ENCODE measurements at places on chromosomes 5 and 9.
A peak's percentile ranks its signal among the peaks of the same experiment; 100 is the strongest.

GRCh38 chr5:111183064-111183463, 41.1 kb upstream of the CAMK4 start:
- DNase-seq, result no peak

- no peak for DNase-seq
These were observed 86.9 kb upstream of the GDNF start for GRCh38 chr5:37926732-37927131.

GRCh38 chr5:122067390-122067789, 10.7 kb downstream of the LOX start:
- DNase-seq, result no peak

DNA sequence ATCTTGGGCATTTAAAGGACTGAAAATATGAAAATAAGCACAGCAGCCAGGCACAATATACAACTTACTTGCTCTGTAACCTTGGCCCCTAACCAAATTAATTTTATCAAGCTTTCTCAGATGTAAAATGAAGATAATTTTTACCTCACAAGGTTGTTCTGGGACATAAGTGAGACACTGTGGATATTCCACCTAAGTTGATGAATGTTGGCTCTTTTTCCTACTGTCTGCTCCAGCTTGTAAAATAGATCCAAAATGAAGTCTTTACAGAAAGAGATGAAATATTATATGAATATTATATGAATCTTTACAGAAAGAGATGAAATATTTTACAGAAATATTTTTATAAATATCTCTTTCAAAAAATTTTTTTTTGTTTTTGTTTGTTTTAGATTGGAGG, 270.1 kb downstream of the DNAH5 start:
- DNase-seq, result no peak

DNA sequence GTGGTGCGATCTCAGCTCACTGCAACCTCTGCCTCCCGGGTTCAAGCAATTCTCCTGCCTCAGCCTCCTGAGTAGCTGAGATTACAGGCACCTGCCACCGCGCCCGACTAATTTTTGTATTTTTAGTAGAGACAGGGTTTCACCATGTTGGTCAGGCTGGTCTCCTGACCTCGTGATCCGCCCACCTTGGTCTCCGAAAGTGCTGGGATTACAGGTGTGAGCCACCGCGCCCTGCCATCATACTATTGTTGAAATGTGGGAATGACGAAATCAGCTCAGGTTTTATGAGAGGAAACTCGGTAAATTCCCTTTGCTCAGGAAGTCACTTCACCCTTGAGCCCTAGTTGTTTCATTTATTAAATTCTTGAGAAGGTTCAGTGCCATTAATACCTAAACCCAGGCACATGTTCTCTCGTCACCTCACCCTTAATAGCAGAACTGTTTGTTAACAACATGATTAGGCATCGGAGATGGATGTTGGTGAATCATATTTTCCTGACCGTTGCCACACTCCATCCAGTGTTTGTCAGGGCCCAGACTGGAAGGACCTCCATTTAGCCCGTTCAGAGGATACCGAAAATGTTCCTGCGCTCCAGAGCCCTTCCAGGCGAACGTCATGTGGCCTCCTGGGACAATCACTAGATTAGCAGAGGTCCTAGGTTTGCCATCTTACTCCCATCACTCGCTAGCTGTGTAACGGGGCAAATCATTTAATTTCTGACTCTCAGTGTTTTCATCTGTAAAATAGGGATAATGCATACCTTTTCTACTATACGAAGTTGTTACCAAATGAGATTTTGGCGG, 20.0 kb upstream of the CREBRF start:
- DNase-seq, result no peak

- no peak for DNase-seq
These were observed 34.6 kb downstream of the OXCT1 start for GRCh38 chr5:41835645-41836044.

DNA sequence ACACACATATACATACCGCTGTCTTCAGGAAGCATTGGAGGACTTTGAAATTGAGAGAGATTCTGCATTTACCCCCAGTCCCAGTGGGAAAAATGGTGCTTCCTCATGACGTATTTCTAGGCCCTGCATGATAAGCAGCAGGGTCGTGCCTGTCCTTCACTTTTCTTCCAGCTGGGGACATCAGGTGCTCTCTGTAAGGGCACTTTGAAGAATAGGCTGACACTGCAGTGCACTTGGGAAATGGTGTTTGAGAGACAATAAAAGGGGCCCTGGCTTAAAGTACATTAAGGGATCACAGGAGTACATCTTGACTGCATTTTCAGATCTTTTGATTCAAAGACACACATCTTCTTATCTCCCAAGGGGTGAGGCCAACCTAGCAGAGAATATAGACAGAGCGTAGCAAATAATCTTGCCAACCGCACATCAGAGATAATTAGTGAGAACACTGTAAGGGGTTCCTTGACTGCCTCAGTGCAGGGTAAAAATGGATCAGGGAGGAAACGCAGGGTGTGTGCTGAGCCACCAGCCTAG, 437.9 kb downstream of the CSNK1G3 start:
- DNase-seq, result no peak

DNA sequence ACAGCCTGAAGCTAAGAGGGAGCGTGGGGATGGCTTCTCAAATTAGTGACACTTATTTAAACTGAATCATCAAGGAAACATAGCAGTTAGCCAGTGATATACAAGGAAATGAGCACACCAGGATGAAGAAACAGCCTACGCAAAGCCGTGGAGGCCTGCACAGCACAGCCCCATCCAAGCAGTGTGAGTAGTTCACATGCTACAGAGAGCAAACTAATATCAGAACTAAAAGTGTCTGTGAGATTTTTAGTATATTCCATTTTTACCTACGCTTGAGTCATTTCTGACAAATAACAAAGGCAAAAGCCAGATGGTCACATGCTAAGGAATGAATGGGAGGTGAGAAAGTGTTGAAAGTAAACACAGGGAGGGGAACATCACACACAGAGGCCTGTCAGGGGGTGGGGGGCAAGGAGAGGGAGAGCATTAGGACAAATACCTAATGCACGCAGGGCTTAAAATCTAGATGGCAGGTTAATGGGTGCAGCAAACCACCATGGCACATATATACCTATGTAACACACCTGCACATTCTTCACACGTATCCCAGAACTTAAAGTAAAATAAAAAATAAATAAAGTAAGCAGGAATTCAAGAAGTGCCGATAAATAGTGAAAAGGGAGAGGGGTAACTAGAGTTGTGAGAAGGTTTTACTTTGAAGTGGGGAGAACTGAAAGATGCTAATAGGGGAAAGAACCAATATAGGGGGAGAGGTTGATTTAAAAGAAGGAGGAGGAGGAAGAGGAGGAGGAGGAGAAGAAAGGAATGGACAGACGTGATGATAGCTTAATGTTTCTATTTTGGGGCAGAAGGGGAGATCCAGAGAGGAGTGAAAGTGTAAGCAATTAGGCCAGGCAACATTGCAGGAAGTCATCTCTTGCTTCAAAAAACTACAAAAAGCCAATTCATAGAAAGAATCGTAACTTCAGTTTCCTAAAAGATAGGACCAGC, 100.9 kb upstream of the PTGER4 start:
- no peak for DNase-seq

GRCh38 chr5:168877132-168877892, 298.1 kb upstream of the PANK3 start:
- DNase-seq, result peak; percentile 28

GRCh38 chr9:78898234-78898633, 601.3 kb downstream of the PSAT1 start:
- no peak for DNase-seq

DNA sequence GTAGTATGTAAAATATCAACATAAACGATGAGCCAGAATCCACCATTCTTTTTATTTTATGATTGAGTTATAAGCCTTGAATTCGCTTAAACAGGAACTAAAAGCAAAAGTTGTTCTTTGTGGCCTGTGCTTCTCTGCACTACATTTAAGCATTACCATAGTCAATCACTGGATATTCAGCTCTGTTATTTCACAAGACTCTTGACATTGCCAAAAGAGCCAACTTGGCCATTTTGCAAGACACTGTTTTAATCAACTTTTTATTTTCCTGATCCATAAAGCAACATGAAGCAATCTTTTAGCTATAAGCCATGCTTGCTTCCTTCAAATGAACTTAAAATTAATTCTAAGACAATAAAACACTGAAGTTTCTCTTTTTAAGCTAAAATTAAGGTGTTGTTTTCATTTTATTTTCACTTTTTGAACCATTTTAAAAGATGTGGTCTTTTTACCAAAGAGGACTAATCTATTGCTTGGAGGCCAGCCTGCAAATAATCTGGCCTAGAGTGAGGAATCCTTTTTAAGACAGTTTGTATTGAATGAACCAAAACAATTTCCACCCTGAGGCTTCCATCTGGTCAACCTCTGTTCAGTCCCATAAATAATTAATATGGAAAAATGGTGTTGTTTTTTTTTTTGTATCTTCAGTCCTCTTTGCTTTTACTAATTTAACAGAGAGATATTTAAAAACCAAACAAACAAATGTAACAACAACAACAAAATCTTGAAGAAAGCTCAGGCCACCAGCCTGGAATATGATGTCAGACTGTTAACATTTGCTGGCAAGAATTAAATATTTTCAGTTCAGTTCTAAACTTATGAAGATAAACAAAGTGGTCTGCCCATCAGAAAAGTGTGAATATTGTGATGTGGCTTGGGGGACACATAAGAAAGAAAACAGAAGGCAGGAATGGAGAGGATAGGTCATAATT, 274.4 kb downstream of the MARCHF11 start:
- DNase-seq, result no peak

GRCh38 chr9:30732060-30732459, 1652.4 kb upstream of the ACO1 start:
- no peak for DNase-seq

DNA sequence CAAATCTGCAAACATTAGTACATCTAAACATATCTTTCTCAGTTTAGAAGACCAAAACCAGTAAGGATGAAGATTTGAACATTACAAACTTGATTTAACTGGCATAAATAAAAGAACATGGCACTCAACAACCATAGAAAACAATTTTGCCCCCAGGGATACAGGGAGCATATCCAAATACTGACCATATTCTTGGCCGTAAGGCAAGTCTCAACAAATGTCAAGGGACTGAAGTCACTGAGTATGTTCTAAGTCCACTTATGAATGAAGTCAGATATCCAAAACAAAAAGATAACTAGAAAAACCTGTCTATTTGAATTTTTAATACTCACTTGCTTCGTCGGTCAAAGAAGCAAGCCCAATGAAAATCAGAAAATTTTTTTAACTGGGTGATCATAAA, 14.1 kb downstream of the FEM1C start:
- no peak for DNase-seq

DNA sequence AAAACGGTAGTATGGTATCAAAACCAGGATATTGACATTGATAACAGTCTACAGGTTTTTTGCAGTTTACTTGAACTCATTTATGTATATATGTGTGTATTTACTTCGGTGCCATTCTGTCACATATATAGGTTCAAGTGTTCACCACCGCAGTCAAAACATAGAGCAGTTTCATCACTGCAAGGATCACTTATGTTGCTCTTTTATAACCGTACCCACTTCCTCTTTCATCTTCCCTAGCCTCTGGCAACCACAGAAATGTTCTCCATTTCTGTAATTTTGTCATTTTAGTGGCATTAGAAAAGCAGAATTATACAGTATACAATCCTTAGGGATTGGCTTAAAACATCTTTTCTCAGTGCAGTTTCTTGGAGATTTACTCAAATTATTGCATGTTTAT, 90.3 kb downstream of the SH3GL2 start:
- no peak for DNase-seq

GRCh38 chr9:35272989-35273388, 111.2 kb downstream of the UNC13B start:
- DNase-seq, result no peak

- no peak for DNase-seq
These were observed 237.4 kb downstream of the GOLPH3 start for GRCh38 chr5:31936683-31937082.

GRCh38 chr9:137703842-137704508, 85.2 kb downstream of the EHMT1 start:
- no peak for DNase-seq

DNA sequence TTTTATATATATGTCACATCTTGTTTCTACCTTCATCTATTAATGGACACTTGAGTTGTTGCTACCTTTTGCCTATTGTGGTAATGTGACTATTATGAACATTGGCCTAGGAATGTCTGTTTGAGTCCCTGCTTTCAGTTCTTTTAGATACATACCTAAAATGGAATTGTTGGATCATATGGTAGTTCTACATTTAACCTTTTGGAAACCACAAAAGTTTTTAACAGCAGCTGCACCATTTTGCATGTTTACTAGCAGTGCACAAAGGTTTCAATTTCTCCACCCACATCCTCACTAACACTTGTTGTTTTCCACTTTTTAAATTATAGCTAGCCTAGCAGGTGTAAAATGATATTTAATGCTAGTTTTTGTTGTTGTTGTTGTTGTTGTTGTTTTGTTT, 88.4 kb downstream of the GALNT10 start:
- no peak for DNase-seq

- DNase-seq, result no peak
These were observed 71.4 kb downstream of the FBXO38 start for GRCh38 chr5:148455185-148455584.

DNA sequence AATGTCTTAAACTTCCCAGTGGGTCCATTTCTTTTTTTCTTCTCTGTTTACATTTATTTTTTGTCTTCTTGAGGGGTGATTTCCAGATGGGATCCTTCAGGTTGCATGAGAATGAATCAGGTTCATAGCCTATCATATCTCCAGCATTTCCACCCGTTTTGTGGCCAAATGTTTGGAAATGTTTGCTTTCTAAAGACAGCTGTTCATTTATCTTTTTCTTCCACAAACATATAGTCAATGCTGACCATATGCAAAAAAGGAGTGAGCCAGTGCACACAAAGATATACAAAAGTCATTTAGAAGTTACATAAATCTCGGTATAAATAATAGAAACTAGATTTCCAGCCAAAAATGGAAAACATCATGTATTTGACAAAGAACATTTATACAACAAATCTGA, 71.6 kb upstream of the STC2 start:
- no peak for DNase-seq

DNA sequence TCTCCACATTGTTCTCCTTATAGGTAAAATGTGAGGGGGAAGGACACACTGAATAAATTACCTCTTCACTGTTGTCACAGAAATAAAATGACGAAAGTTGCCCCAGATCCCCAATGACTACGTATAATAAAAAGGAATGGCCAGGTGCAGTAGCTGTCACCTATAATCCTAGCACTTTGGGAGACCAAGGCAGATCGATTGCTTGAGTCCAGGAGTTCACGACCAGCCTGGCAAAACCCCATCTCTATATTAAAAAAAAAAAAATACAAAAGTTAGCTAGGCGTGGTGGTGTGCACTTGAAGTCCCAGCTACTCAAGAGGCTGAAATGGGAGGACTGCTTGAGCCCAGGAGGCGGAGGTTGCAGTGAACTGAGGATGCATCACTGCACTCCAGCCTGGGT, 82.2 kb upstream of the APC start:
- DNase-seq, result no peak

DNA sequence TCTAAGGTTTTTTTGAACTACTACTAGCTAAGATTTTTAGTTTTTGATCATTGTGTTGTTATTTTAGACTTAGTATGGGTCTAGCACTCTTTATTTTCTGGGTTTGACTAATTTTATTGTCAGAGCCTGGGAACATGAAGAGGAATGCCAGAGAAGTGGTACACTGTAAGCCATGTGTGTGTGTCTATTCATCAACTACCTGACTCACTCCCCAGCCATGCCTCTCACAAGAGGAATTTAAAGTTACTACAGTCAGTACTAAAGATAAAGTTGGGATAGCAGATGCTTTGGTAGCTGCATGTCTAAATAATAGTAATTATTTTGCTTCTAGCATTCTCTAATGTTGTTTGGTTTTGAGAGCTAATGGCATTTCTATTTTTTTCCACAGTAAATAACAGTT, 264.8 kb downstream of the CSNK1G3 start:
- no peak for DNase-seq
